ENCODE measurements at places on chromosomes 1 and 21.

- no peak for DNase-seq
These were observed 411.3 kb downstream of the NPHP4 start for GRCh38 chr1:5580926-5581325.

GRCh38 chr1:116569776-116570357 is 959 bp downstream of the CD58 start:
- peak; percentile 50 for DNase-seq

DNA sequence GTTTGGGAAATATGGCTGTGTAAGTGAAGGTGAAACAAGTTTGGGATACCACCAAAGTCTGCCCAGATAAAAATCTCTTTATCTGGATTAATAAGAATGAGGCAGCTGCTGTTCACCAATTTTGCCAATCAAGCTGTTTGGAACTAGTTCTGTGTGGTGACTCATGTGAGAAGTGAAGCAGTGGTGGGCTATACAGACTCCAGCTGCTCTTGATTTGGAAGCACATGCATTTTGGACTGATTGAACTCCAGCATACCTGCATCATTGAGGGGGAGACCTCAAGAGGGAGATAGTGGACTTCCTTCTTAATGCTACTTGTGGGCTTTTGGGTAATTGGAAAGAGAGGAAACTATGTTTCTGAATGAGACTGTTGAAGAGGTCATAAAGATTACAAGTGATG is 99.2 kb upstream of the B3GALT2 start:
- no peak for DNase-seq

DNA sequence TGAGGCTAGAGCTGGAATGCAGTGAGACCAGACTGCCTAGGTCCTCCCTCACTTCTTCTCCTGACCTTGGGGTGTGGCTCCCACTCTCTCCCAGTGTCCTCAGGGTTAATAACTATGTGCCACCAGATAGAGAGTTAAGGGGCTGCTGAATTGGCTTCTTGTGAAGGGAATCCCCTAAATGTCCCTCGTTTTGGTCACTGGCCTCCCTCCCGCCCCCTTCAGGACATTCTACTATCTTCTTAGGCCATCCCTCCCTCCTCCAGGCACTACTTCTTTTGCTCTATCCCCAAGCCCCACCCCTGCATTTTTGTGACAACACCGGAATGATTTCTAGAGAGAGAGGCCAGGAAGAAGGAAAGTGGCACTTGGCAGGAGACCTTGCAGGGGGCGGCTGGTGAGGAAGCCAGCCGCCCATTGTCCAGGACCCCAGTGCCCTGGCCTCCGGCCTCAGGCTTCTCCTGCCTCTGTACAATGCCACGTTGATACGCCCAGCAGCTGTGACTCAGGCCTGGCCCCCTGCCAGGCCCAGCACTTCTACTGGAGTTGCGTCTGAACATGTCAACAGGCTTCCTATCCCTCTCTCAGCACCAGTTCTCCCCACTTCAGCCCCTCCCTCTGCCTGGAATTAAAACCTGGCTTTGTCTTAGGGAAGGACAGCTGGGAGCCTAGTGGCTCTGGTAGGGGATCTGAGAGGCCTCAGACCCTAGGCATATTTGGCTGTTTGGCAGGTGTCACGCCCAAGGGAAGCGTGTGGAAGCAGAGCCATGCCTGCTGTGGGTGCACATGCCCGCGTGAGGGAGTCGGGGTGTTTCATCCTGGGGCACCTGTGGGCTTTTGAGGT is 9.1 kb downstream of the LMNA start:
- peak; percentile 66 for DNase-seq

GRCh38 chr1:241456743-241457142 is 62.8 kb downstream of the FH start:
- DNase-seq, result no peak

- no peak for DNase-seq
These were observed 51.8 kb upstream of the GFI1 start for GRCh38 chr1:92538413-92539061.

GRCh38 chr1:150546294-150546937 is 2.8 kb upstream of the ADAMTSL4 start:
- DNase-seq, result no peak

DNA sequence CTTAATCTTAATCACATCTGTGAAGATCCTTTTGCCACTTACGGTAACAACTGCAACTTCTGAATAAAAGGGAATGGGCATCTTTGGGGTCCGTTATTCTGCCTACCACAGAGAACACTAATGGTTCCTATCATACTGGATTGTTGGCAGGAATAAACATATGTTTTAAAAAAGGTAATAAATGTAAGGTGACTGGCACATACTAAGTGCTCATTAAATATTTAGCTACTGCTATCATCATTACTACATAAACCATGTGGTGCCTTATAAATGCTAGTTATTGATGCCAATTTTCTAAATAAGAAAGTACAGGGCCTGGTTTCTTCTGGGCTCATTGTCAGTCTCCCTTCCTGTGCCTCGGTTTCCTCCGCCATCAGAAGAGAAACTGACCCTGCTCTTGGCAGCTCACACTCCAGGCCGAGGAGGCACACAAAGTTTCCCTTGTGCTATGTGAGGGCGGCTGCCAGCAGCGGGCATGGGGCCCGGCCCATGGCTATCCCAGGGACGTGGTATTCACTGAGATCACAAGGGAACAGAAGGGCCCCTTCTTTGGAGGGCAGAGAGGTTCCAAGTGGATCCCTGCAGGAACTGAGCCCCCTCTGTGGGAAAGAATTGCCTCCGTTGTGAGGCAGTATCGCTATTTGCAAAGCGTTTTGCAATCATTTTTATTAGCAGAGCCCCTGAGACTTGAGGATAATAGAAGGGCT is 26.2 kb downstream of the NAV1 start:
- DNase-seq, result no peak

- no peak for DNase-seq
These were observed 12.9 kb upstream of the LELP1 start for GRCh38 chr1:153190373-153190772.

GRCh38 chr1:12798911-12799310 is 7.7 kb downstream of the PRAMEF1 start:
- DNase-seq, result no peak

GRCh38 chr1:25106976-25107642 is 125.2 kb downstream of the SYF2 start:
- DNase-seq, result no peak

GRCh38 chr1:2181752-2182151 is 12.8 kb downstream of the FAAP20 start:
- DNase-seq, result no peak

GRCh38 chr1:244138399-244138798 is 87.3 kb downstream of the ZBTB18 start:
- DNase-seq, result no peak

DNA sequence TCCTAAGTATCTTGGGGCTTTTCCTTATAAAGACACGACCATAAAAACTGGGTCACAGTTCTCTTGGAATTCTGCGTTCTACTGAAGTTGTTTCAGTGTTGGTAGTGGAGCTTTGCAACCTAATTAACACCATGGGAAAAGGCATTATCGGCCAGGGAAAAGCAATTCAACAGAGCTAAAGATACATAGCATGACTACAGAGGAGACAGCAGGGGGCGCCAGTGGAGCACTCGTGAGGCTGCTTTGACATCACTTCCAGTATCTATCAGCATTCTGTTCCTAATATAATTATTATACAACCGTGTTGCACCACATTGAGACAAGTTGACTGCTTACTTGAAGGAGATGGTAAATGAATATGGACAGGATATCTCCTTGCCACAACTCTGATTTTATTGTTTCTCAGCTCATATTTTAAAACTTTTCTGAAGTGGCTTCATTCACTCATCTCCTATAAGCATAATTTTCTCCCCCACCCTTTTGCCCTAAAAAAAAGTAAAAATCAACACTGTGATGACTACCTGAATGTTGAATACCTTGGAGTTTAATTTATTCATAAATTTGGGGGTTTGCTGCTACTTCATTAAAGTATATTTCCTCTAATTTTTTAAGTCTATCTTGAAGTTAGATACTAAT is 39.4 kb downstream of the ZP4 start:
- DNase-seq, result no peak

- no peak for DNase-seq
These were observed 4.7 kb downstream of the GPR137B start for GRCh38 chr1:236147068-236147467.

DNA sequence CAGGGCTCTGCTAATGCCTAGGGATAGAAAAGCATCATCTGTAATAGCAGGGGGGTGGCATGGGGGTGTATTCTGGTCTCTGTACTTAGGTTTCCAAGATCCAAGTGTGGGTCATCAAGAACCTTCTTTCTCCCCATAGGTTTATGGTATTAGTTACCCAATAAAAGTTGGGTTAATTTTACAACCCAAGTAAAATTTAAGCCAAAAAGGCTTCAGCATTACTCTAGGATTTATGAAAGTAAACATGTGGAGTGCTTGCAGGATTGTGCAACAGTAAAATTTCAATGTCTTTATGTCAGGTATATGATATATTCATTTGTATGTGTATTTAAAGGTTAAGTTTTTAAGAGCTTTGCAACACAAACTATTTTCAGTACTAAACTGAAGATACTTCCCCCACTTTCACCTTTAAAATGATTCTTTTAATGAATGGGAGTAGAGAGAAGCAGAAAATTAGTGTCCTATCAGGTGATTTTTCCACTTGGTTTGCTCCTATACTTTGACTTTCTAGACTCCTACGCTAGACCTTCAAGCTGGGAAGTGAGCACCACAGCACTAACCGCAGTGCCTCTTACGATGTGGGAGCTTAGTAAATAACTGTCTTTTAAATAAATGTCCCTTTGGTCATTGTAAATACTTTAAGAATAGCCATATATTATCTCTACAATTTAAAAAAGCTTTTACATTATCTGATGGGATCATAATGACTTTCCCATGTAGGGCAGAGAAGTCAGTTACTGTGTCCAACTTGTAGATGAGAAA is 67.8 kb upstream of the UBE2U start:
- no peak for DNase-seq

DNA sequence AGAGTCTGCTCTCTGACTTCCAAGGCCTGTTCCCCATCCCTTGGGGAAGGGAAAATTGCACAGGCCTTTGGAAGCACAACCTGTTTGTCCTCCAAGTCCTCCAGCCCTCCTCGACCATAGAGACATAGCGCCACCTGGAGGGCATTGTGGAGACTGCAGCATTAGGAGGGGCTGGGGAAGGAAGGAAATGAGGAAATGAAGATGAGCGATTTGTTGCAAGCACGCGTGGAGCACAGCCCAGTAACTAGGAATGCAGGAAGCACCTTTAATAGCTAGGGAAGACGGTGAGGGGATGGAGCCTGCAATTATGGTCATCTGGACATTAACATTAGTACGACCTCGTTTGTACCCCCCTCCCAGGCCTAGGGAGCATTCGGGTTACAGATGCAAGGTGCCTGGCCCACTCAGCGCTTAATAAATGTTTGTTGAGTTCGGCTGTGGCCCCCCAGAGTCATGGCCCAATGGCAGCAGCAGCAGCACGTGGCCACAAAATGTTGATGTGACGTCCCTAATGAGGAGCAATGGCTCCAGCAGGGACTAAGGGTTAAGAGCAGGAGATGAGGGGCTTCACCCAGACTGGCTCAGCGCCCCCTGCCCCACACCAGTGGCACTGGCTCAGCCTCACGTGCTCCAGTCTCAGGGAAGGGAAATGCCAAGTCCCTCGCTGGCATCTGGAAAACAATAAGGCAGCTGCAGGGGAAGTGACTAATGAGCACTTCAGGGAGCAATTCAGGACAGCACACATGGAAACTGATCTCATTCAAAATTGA is 8.0 kb upstream of the CAMK2N1 start:
- DNase-seq, result peak; percentile 74

DNA sequence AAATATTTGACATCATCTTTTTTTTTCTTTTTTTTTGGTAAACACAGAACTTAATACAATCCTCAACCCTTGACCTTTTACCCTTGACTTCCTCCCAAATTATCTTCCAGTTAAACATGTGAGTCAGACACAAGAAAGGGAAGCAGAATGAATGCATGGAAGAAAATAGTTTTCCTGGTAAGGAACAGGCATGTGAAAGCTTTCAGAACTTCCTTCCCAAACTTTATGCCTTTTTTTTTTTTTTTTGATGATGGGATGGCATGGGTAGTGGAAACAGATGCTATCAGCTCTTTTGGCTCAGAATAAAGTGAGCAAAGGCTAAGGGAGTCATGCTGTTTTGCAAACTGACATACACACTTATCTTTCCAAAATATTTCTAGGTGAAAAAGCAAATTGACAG is 1079.1 kb downstream of the TTLL7 start:
- DNase-seq, result no peak

DNA sequence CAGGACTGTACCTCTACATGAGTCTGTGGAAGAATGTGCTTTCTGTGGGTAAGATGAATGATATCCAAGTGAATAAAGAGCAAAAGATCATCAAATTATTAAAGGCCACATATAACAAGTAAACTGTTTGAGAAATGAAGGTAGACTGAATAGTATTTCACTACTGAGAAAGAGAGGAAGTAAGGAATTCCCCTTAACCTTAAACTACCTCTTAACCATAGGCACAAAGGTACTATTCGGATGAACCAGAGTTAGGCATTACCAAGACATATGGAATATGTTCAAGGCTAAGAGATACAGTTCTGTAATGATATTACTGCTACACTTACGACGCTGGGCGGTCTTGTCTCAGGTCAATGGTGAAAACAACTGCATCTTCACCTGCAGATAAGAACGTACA is 25.5 kb downstream of the DCAF8 start:
- DNase-seq, result no peak

DNA sequence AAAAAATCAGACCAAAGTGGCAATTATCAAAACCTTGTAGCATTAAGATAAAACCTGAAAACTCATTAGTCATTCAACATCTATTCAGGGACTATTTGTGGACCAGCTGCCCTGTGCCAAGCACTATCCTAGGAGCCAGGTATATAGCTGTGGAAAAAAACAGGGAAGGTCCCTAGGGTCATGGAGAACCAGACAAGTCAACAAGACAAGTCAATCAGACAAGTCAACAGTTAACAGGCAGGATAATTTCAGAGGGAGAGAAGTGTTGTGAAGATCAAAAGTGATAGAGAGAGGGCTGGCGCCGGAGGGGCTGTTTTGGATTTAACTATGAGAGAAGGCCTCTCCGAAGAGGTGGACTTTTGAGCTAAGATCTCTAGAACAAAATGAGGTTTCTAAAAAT is 3.3 kb upstream of the ATP1A4 start:
- no peak for DNase-seq

GRCh38 chr21:39531840-39532239 is 80.1 kb downstream of the SH3BGR start:
- DNase-seq, result no peak

- DNase-seq, result no peak
These were observed 13.4 kb upstream of the HMCN1 start for GRCh38 chr1:185720633-185721272.

- no peak for DNase-seq
These were observed 29.5 kb downstream of the LMO4 start for GRCh38 chr1:87358219-87358618.

All from activated effector memory CD4-positive, alpha-beta T cell treated with Interleukin-2 at 50 U/mL for 16 hours (primary cell).